ENCODE measurements at places on chromosomes 12 and 14.

DNA sequence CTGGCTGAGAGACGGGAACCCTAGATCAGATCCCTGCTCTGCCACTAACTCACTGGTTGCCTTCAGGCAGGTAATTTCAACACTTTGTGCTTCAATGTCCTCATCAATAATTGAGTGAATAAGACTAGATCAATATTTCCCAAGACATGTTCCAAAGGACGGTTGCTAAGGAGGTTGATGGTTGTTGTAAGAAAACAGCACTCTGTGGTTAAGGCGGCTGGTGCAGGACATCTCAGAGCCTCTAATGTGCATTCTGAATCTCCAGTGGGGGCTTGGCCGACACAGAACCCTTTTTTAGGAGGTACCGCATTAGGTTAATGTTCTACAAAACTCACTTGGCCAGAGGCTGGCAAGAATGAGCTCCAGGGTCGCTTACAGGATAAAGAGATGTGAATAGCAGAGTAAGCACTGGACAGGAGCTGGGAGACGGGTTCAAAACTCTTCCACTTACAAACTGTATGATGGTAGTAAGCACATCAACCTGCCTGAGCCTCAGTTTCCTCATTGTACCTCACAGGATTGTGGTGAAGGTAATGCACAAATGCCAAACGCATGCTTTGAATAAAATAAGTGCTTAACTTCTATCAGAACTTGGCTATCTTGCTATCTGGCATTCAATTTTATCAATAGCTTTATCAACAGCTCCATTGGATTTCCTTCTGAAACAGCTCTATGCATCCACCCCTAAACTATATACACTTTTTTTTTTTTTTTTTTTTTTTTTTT lies 136.9 kb upstream of the PARP11 start:
- no peak for DNase-seq

DNA sequence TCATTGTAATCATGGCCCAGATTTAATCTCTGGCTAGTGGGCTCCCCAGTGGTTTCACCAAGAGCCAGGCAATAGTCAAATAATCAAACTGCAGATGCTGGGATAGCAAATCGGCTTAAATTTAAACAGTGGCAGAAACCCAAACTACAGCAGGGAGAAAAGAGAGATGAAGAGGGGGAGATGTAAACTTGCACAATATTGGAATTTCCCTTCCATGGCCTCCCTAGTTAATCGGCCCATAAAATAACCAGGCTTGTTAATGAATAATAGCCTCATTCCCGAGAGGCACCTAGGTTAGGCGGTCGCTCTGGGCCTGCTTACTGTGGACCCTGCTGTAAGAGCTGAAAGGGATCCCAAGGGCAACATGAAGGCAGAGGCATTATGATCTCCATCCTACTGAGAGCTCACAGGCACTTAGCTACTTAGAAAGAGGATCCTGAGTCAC lies 116.2 kb downstream of the NUAK1 start:
- DNase-seq = no peak

DNA sequence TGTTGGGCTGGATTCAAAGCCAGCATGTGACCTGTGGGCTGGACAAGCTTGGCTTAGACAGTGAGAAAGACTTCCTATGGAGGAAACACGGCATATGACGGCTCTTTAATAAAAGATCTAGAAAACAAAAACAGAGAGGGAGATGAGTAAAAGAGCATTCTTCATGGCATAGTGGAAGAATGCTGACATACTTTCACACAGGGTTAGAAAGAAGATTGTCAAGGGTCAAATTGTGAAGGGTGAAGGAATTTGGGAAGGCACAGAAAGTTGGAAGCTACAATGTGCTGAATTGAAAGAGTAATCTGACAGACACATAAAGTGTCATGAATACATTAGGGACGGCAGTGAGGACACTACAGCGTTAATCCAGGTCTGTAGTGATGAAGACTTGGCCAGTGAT lies 63.4 kb downstream of the GALNT4 start:
- DNase-seq = no peak

DNA sequence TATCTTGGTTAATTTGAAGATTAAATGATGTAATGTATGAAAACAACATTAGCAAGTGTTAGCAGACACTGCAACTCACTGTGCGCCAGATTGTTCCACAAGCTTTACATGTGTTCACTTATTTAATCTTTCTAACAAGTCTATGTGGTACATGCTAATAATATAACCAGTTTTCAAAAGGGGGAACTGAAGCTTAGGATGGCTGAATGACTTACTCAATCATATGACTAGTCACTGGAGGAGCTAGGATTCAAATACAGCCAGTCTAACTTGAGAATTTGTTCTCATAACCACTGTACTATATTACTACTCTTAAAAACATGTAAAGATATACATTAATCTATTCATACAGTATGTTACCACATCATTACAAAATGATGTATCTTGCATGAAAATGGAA lies 60.5 kb upstream of the LRIG3 start:
- no peak for DNase-seq

DNA sequence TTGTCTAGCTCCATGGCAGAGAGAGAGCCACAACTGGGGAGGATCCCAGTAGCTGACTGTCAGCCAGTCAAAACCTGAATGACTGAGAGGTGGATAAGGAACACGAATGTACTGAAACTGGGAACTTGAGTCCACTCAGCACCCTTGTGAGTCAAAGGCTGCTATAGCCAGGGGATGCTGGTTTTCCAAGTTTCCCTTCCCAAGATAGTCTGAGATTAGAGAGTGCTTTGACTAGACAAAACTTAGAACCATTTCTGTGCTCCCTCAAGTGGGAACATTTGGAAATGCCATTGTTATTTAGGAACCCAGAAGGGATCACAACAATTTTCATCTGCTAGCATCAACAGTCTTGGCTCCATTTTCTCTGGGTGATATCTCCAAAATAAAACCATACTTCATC lies 4.0 kb downstream of the PRKAG1 start:
- DNase-seq = no peak

DNA sequence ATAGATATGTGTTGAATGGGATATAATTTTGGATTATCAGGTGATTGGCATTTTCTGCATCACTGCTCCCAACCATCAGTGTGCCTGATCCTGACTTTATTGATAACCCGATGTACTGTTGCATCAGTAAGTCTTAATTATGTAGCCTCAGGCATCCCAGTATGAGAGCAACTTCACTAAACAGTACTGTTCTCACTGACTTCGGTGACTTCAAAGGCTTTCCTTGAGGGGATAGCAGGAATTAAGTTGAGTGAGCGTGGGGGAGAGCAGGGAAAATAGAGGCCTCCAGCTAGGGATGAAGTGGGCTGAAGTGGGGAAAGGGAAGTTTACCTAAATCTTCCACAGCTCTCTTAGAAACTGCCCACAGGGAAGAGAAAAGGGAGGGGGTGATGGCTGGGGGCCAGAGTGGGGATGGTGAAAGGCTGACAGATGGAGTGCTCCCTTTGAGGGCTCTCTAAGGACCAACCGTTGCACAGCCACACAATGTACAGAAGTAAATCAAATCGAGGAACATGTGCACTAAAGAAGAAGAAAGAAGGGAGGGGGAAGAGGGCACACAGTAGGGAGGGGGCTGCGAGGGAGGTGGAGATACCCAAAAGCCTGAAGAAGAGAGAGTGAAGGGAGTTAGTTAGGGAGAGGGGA lies 10.7 kb upstream of the NEUROD4 start:
- no peak for DNase-seq

- peak; percentile 49 for DNase-seq
These were observed 89.8 kb downstream of the ACSS3 start for GRCh38 chr12:81167694-81168093.

GRCh38 chr14:72714094-72714493 lies 179.8 kb downstream of the DPF3 start:
- DNase-seq = no peak

DNA sequence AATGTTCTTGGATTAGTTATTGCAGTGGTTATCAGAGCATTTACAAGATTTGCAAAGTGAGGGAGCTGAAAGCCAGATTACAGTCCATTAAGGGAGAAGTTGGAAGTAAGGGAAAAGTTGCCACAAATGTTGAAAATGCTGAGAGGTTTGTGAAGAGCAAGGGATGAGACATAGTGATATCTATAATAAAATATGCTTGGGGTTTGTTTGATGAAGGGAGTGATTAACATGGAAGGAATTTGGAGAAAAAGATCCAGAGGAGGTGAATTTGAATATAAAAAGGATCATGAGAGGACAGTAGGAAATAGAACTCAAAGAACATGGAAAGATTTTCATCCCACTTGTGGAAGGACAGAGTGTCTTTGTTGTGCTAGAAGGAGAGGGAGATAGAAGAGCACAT lies 19.3 kb upstream of the CCER1 start:
- DNase-seq = peak; percentile 63

- DNase-seq = no peak
These were observed 60.9 kb downstream of the NAV3 start for GRCh38 chr12:77891518-77892147.

DNA sequence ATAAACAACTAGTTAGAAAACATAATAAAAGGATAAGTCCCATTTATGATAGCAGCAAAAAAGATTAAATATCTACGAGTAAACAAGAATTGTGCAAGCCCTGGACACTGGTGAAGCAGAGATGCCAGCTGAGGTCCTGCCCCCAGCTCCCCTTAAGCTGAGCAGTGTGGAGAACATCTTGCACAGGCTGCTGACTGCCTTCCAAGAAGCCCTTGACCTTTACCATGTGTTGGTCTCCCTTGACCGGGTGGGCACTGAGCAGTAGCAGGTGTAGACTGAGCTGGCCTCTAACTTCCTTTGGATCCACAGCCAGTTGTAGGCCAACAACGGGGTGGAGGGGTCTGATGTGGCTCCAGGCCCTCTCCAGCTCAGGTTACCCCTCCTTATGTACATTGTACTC lies 47.7 kb upstream of the PAPLN start:
- no peak for DNase-seq

DNA sequence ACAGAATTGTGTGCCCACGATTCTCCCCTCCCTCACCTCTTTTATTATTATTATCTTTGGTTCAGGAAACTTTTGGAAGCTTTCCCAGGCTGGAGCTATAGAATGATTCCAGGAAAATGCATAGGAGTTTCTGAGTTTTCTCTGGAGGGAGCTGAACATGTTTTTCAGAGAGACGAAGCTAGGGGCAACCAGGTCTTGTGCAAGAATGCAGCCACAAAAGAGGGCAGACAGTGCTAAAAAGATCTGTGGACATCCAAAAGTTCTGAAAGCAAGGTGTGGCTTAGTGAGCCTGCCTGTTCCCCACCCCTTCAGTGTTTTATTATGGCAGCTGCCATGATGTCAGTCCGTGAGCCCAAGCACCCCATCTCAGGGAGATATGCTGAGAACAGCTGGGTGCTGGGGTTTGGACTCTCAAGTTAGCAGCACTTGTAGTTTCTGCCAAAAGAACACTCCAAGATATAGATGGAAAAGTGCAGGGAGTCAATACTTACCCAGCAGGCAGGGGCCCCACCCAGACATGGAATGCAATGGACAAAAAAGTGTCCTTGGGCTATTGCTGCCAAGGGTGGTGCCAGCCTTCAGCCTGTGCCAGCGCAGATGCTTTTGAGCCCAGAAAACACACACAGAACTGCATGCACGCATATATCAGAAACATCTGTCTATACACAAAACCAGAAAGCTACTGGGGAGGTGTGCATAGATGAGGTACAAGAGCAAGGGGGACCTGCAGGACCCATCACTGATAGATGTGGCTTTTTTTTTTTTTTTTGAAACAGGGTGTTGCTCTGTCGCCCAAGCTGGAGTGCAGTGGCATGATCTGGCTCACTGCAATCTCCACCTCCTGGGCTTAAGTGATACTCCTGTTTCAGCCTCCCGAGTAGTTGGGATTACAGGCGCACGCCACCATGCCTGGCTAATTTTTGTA lies 17.0 kb upstream of the IRF2BPL start:
- DNase-seq = no peak

- no peak for DNase-seq
These were observed 694.3 kb upstream of the MGAT4C start for GRCh38 chr12:86950444-86950843.

GRCh38 chr14:72547999-72548398 lies 345.9 kb downstream of the DPF3 start:
- no peak for DNase-seq

DNA sequence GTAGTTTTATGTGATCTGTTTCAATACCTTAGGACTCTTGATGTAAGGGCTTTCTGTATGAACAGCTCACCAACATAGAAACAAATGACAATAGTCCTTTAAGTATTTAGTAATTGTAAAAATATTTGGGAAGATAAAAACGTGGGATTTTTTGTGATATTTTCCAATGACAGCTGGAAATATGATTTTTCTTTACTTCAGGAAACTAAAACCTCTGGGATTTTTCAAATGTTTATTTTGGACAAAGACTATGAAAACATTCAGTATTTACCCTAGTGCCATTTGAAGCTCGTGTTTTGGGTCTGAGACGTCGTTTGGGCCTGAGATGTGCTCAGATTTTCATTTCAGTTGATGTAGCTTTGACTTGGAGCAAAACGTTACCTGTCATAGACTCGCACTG lies 240.0 kb downstream of the BMP4 start:
- DNase-seq = no peak

GRCh38 chr14:90368946-90369721 lies 27.7 kb upstream of the CALM1 start:
- peak; percentile 10 for DNase-seq

DNA sequence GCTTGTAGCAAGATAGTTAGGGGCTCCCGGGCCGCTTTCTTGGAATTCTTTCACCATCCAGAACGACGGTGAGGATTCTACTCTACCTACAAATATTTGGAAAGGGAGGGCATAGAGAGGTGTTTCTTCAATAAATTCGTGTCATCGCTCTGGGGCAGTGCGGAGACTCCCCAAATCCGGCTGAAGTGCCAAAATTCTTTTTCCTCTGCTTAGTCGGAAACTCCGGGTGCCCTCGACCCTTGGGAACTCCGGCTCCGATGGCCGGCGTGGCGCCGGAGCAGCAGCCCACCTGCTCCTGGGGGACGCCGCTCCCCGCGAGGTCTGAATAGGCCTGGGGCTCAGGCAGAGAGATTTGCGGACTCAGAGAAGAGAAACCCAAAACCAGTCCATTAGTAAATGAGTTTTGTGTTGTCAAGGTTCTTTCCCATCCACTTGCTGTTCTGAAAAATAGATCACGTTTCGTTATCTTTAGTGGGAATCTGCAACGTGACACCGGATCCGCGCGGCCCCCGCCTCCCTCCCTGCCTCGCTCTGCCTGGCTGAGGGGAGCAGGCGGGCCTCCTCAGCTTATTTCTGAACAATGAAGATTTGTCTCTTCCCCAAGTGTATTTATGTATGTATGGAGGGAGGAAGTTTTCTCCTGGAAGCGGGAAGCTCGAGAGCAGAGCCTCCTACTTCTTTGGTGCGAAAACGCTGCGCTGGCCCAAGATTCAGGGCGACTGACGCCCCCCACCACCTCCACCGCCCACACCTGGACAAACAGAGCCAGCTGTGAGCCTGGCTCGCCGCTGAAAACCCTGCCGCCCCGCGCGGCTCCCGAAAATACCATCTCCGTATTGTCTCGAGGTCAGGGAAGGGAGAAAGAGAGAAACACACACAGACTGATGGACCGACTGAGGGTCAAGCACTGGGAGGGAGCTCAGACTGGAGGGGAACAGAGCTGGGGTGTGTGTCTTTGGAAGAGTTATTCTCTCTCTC lies 3.7 kb upstream of the SIX1 start:
- DNase-seq = no peak

DNA sequence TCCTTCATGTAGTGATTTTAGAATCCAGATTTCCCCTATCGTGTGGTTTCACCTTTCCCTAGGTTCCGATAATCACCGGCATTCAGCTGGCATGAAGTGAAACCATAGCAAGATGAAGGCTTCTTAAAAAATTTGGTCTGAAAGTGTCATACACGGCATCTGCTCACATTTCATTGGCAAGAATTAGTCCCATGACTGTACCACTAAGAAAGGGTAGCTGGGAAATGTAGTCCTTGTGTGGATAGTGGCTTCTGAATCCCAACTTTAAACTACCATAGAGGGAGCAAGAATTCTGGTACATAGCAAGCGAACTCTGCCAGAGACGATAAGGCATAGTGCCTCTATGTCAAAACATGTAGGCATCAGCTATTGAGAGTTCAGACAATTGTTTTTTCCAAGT lies 360.1 kb upstream of the TBX3 start:
- DNase-seq = no peak
